ENCODE measurements at places on chromosomes 2 and 18. TPM values are rescaled to one million over a fixed set of nuclear protein-coding genes. Genes with fewer than 3 reads are reported as not detected.

Gene M1AP
- not detected for total RNA-seq

Gene C1D
- total RNA-seq, result 17.4 TPM

Gene KIAA2012
- not detected for total RNA-seq

Gene HOXD3
- not detected for total RNA-seq

Gene DUSP2
- total RNA-seq, result 218 TPM
